Transverse colon (tissue), 4 donors: ENCODE measurements at places on chromosomes 12 and 14.

DNA sequence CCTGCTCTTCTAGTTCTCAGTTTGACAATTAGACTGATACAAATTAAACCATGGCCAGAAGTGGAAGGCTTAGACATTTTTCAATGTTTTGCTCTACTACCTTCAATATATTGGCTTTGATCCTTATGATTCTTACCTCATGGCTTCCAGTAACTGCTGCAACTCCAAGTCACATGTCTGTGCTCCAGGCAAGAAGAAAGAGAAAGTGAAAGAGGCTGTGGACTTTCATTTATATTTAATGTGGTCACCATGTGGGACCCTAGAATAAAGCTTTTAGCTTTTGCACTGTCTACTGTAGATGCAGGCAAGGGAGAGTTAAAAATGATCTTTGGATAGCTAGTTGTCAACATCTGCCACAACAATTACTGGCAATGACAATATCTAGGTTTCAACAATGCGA, 214.3 kb upstream of the PDE3A start:
- DNase-seq: no peak

- no peak for DNase-seq
These were observed 380.4 kb upstream of the DDHD1 start for GRCh38 chr14:53533384-53533970.

- DNase-seq: no peak
These were observed 23.2 kb downstream of the CCND2 start for GRCh38 chr12:4296751-4297150.

DNA sequence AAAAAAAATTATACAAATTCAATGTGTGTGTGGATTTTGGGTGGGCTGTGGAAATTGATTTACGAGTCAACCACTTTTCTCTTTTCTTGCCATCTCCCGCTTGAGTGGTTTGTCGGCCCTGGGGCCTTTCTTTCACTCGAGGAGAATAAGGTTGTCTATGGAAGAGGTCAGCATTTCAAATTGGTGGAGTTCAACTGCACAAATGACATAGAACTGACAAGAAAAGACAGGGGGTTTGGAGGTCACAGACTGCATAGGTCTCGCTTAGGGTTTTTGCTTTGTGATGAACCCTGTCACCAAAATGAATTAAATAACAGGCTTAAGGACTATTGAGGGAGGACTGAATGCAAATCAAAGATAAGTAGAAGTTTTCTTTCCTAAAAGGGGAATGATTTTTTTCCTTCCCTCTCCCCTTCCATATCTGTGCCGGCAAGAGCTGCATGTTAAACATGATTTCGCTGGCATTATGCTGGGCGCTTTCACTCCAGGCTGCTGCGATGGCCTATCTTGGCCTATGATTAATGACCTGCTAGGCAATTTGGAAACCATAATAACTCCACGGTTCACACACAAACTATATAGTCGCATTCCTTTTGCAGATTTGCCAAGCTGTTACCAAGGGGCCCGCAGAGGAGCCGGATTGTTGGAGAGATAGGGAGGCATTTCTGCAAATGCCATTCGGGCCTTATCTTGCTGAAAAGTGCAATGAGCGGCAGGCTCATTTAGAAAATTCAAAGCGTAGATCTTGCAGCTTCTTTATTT, 20.7 kb downstream of the ASCL1 start:
- DNase-seq: no peak

DNA sequence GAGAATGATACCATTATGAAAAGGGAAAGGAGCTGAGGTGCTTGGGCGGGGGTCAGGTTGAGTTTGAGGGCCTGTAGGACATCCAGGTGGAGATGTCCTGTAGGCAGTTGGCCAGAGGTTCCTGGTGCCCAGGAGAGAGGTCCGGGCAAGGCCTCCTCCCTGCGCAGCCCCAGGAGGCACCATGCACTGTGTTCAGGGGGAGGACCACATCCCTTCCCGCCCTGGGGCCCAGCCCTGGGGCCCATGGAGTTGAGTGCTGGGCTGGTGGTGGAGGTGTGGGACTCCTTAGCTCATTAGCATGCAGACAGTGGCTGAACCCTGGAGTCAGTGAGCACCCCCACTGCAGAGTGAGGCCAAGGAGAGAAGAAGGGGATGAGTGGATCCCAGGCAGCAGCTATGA, 5.7 kb upstream of the FAIM2 start:
- DNase-seq: no peak

DNA sequence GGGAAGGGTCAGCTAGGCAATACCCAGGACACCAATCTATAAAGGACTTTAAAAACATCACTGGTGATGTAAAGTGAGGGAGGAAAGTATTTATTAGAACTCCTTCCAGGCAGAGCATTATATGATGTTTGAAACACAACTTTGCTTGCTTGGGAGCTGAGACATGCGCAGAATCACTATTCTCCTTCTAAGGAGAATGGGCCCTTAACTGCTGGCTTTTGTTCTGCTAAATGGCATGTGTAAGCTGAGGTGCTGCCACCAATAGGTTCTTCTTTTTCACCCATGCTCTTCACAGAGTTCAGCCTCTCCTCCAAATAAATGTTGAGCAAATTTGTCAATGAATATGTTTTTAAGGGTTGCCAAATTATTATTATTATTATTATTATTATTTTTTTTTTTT, 3.9 kb downstream of the STAC3 start:
- DNase-seq: no peak

DNA sequence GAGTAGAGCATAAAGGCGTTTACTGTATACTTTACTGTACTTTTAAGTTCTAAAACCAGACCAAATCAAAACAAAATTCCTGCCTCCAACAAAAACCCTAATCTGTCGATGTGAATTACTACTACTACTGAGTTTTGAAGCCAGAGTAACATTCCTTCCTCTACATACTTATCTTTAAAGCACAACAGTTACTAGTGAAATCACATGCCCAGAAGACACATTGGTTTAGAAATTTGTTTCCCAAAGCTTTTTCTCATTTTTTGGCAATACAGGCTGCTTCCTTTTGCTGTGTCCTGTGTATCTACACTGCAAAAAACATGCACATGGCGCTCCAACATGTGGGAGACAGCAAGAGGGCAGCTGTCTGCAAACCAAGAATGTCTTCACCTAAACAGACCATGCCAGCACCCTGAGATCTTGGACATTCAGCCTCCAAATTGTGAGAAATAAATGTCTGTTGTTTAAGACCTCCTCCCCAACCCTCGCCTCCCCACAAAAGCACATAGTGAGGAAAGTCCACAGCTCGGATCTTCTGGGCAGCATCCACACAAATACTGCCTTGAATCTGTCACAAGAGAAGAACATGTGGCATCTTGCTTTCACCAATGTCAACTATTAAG, 21.1 kb downstream of the SETD3 start:
- DNase-seq: no peak

GRCh38 chr12:32366714-32367113, 32.6 kb upstream of the FGD4 start:
- no peak for DNase-seq

- no peak for DNase-seq
These were observed 280.2 kb upstream of the PWP1 start for GRCh38 chr12:107405436-107405835.

DNA sequence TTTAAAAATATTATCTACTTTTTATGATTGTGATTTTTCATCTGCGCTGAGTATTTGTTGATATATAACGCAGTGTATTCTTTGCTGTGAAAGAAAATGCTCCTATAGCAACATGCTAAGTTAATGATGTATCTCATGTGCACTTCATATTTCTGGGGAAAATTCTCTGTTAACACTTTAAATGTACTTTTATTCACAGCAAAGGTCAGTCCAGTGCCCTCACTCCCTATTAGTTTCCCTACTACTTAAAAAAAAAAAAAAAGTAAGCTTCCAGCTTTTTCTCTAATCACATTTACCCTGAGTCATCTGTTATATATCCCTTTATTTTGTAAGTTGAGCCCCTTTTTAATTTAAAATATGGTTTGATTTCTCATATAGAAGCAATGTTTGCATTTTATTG, 219.8 kb downstream of the AEBP2 start:
- no peak for DNase-seq
